Mucosa of gallbladder (tissue), 1 donor: ENCODE measurements at places on chromosomes 12 and 14. TPM values are rescaled to one million over a fixed set of nuclear protein-coding genes. Genes with fewer than 3 reads are reported as not detected.

GRCh38 chr14:75281654-75282019 is 3.0 kb downstream of the FOS start:
- no peak for DNase-seq

DNA sequence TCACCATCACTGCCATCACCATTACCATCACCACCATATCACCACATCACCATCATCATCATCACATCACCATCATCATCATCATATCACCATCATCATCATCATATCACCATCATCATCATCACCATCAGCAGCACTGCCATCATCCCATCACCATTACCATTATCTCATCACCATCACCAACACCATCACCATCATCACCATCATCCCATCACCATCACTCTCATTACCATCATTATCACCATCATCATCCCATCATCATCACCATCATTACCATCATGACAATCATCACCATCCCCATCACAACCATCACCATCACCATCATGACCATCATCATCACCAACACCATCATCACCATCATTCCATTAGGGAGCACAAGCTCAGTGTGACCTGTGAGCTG is 318.0 kb downstream of the ADGRD1 start:
- DNase-seq, result no peak

TMEM132C gene
- 6.7 TPM for total RNA-seq

DENND5B gene
- 13.7 TPM for total RNA-seq

SLC5A8 gene
- 0.06 TPM for total RNA-seq

INHBE gene
- 0.58 TPM for total RNA-seq
